Effector memory CD8-positive, alpha-beta T cell (primary cell): ENCODE measurements at places on chromosomes 2 and 18.
A peak's percentile ranks its signal among the peaks of the same experiment; 100 is the strongest.

- peak overlapping the region; percentile 19 for H3K27ac ChIP-seq
- H3K4me1 ChIP-seq: peaks cover 21% of the 10 kb centered on the region
- peaks cover 2% of the 10 kb centered on the region for H3K36me3 ChIP-seq
- H3K4me3 ChIP-seq: no peak overlapping the region
- H3K27me3 ChIP-seq: peaks cover 7% of the 10 kb centered on the region
- DNase-seq: no peak
These were observed 84.7 kb downstream of the GATA6 start for GRCh38 chr18:22254088-22254487.

- H3K4me3 ChIP-seq: no peak overlapping the region
- H3K27me3 ChIP-seq: no peaks in the 10 kb centered on the region
- no peak for DNase-seq
These were observed 18.6 kb downstream of the EHBP1 start for GRCh38 chr2:62724106-62724505.

- H3K4me1 ChIP-seq: no peaks in the 10 kb centered on the region
- H3K27me3 ChIP-seq: peaks cover 52% of the 10 kb centered on the region
- H3K27ac ChIP-seq: no peak overlapping the region
These were observed 53.5 kb upstream of the TGFA start for GRCh38 chr2:70607121-70607561.

DNA sequence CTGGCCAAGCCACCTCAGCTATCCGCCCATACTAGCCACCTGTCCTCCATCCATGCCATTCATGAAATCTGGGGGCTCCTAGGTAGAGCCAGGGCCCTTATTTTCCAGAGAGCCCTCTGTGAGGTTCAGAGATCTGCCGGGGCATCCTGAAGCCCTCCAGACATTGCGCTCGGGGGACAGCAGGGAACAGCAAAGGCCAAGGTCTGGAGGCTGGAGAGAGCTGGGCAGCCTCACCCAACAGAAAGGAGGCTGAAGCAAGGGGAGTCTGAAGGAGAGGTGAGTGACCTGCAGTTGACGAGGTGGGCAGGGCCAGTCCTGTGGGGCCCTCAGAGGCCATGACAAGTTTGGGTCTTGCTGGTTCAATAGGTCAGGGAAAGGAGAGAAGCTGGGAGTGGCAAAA lies 8.6 kb upstream of the DES start:
- H3K27ac ChIP-seq: no peak overlapping the region
- DNase-seq: no peak
- no peaks in the 10 kb centered on the region for H3K4me1 ChIP-seq
- H3K27me3 ChIP-seq: peaks cover 69% of the 10 kb centered on the region

- no peak overlapping the region for H3K27ac ChIP-seq
- H3K4me1 ChIP-seq: no peaks in the 10 kb centered on the region
- DNase-seq: no peak
- no peaks in the 10 kb centered on the region for H3K27me3 ChIP-seq
- H3K36me3 ChIP-seq: no peaks in the 10 kb centered on the region
These were observed 115.7 kb downstream of the NCKAP5 start for GRCh38 chr2:133452583-133452982.

DNA sequence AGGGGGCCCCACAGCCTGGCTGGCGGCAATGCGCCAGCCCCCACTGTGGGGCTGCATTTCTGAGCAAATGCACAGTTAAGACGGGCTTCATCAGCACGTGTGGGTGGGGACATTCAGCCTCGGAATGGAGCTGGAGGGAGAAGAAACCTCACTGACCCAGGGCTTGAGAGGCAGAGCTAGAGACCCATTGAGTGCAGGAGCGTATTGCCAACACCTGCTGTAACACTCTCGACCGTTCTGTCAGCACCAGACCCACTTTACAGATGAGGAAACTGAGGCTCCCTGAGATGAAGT lies 200.9 kb upstream of the RAB6C start:
- no peaks in the 10 kb centered on the region for H3K4me1 ChIP-seq
- peaks cover 13% of the 10 kb centered on the region for H3K27me3 ChIP-seq
- H3K27ac ChIP-seq: no peak overlapping the region
- no peak for DNase-seq

DNA sequence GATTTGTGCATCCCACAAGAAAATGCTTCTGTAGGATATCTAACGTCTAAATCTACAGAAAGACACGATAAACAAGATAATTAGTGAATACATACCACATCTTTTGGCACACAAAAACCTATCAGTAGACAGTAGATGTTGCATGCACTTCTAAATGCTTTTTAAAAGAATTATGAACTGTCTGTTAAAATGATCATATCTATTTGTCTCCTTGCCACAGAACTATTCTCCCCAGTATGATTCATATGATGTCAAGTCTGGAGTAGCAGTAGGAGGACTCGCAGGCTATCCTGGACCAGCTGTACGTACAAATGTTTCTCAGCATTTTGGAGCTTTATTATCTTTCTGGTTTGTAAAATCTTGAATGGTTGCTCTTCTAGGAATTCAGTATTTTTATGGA lies 12.7 kb downstream of the COL3A1 start:
- H3K27me3 ChIP-seq: no peaks in the 10 kb centered on the region
- no peak for DNase-seq
- no peak overlapping the region for H3K27ac ChIP-seq
- no peaks in the 10 kb centered on the region for H3K4me1 ChIP-seq
- no peak overlapping the region for H3K4me3 ChIP-seq
- no peaks in the 10 kb centered on the region for H3K36me3 ChIP-seq

GRCh38 chr2:207836521-207837133 lies 66.9 kb upstream of the FZD5 start:
- no peak overlapping the region for H3K4me3 ChIP-seq
- no peaks in the 10 kb centered on the region for H3K36me3 ChIP-seq
- H3K27ac ChIP-seq: no peak overlapping the region

GRCh38 chr2:169838743-169839489 lies 11.7 kb downstream of the UBR3 start:
- peaks cover 3% of the 10 kb centered on the region for H3K36me3 ChIP-seq
- H3K27me3 ChIP-seq: no peaks in the 10 kb centered on the region
- no peak overlapping the region for H3K4me3 ChIP-seq
- peaks cover 35% of the 10 kb centered on the region for H3K4me1 ChIP-seq
- DNase-seq: no peak

- H3K36me3 ChIP-seq: peaks cover 2% of the 10 kb centered on the region
These were observed 129.7 kb upstream of the OSR1 start for GRCh38 chr2:19488009-19488691.

DNA sequence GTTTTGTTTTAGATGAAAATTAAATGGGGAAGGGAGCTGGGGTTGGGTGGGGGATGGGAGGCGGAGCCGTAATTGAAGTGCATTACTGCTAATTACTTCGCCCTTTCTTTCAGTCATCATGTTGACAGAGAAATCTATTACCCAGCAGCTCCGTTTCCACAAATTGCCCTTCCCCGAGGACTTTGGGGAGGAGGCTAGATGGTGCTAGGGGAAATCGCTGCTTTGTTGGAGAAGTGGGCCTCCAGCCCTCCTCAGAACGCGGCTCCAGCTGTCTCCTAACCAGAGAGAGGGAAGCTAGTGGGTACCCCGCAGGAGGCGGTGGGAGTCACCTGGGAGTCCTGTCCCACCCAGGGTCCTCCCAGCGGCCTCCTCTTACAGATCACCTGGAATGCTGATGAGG lies 130.9 kb upstream of the MYCN start:
- no peaks in the 10 kb centered on the region for H3K36me3 ChIP-seq
- H3K27me3 ChIP-seq: peaks cover 11% of the 10 kb centered on the region
- H3K4me1 ChIP-seq: no peaks in the 10 kb centered on the region

GRCh38 chr18:51153659-51154371 lies 43.7 kb downstream of the MEX3C start:
- peak overlapping the region; percentile 86 for H3K4me3 ChIP-seq
- H3K27ac ChIP-seq: peak overlapping the region; percentile 91
- no peaks in the 10 kb centered on the region for H3K27me3 ChIP-seq

DNA sequence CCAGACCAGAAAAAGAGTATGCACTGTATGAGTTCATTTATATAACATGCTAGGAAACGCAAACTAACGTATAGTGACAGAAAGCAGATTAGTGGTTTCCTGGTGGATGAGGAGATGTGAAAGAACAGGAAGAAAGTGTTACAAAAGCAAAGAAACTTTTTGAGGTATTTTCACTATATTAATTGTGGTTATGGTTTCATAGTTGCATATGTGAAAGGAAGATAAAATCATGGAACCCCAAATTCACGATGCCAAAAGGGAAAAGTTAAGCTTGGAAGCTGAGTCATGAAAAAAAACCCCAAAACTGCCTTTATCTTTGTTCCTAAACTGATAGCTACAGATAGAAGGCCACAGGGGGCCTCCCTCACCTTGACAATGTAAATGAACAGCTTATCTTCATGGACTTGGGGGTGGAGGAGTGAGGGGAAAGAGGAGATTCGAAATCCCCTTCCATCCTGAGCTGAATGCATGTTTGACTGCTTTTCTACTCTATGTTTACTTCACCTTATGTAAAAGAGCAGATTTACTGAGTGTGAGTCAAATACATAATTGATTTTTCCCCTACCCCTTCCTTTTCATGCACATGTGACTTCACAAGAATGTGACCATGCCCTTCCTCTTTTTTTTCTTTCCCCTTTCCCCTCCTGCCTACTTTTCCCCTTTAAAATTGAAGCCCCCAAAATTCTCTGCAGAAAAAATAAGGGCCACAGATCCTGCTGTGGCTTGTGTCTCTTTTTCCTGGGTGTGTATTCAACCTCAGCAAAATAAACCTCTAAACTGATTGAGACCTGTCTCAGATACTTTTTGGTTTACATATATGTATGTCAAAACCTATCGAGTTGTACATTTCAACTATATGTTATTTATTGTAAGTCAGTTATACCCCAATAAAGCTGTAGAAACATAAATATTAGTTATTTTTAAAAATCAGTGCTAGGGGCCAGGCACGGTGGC lies 100.1 kb upstream of the TLK1 start:
- no peaks in the 10 kb centered on the region for H3K27me3 ChIP-seq
- H3K4me1 ChIP-seq: peaks cover 4% of the 10 kb centered on the region
- no peak overlapping the region for H3K4me3 ChIP-seq
- no peaks in the 10 kb centered on the region for H3K36me3 ChIP-seq
- no peak overlapping the region for H3K27ac ChIP-seq

- H3K4me1 ChIP-seq: no peaks in the 10 kb centered on the region
- H3K27me3 ChIP-seq: peaks cover 10% of the 10 kb centered on the region
- no peak for DNase-seq
- H3K27ac ChIP-seq: no peak overlapping the region
- H3K4me3 ChIP-seq: no peak overlapping the region
These were observed 30.6 kb downstream of the SPTBN1 start for GRCh38 chr2:54486766-54487165.

DNA sequence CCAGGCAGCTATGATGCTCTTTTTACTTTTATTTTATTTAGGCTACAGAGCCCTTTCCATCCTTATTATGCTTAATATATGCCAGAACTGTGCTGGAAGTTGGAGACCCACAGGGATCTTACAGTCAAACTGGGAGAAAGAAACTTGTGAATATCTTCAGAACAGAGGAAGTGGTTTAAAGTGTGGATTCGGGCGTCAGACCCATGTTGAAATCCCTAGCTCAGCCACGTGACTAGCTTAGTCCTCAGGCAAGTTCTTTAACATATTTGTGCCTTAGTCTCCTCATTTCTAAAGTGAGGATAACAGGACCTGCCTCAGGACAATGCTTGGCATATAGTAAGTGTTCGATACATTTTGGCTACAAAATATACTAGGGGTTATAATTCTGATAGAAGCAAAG lies 59.1 kb downstream of the MAP3K20 start:
- peaks cover 3% of the 10 kb centered on the region for H3K36me3 ChIP-seq
- peak overlapping the region; percentile 32 for H3K27ac ChIP-seq
- peaks cover 11% of the 10 kb centered on the region for H3K27me3 ChIP-seq
- H3K4me3 ChIP-seq: no peak overlapping the region
- H3K4me1 ChIP-seq: peaks cover 27% of the 10 kb centered on the region

- no peaks in the 10 kb centered on the region for H3K4me1 ChIP-seq
- H3K36me3 ChIP-seq: no peaks in the 10 kb centered on the region
- no peak overlapping the region for H3K4me3 ChIP-seq
- no peaks in the 10 kb centered on the region for H3K27me3 ChIP-seq
These were observed 139.2 kb upstream of the XPO1 start for GRCh38 chr2:61677306-61677705.

DNA sequence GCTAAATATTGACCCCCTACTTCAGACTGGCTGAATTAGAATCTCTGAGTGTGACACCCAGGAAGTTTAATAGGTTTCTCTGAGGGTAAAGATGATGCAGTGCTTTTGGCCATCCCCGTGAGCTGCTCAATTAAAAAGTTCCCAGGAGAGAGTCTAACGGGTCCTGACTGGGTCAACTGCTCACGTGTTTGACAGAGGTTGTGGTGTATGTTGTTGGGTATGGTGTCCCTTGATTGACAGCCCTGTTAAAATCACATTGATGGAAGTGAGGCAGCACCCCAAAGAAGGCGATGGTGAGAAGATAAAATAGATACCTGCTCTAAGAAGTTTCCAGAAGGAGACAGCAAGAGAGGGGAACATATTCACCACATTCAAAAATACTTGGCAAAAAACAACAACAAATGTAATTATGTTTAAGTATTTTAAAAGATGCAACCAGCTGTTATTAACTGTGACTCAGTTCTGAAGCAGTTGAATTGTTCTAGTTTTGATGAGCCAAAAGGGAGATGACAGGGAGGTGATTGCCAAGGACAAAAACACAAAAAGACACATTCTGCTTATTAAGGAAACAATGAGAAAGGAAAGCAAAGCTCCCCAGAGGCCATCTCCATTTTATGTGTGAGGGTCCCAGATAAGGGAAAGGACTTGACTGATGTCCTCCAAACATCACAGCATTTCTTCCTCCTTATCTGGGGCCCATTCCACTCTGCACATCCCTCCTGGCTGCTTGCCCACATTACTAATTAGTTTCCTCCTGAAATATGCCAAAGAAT lies 11.5 kb upstream of the GMCL1 start:
- no peaks in the 10 kb centered on the region for H3K27me3 ChIP-seq
- no peak overlapping the region for H3K4me3 ChIP-seq
- H3K27ac ChIP-seq: no peak overlapping the region

GRCh38 chr2:41948397-41948763 lies 99.4 kb upstream of the PKDCC start:
- no peak for DNase-seq
- H3K27me3 ChIP-seq: peaks cover 49% of the 10 kb centered on the region
- H3K4me3 ChIP-seq: no peak overlapping the region

DNA sequence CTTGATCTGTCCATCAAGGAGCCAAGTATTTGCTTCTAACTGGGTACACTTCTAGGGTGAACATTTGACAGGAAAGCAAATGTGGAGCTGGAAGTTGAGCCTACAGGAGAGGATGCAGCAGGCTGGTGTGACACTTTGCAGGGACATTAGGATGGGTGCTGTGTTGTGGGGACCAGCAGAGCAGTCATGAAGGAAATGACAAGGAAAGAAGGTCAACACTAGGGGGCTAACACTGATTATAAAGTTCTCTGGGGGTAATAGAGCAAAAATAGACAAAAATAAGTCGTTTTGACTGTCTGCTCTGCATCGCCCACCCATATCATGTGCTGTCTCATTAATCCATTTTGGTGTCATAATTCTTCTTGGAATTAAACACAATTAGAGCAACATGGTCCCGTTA lies 652.4 kb downstream of the STK39 start:
- H3K4me3 ChIP-seq: no peak overlapping the region
- no peaks in the 10 kb centered on the region for H3K27me3 ChIP-seq
- H3K27ac ChIP-seq: no peak overlapping the region
- DNase-seq: no peak
